ENCODE measurements at places on chromosomes 5 and 9. TPM values are rescaled to one million over a fixed set of nuclear protein-coding genes. Genes with fewer than 3 reads are reported as not detected.

The BRINP1 gene
- total RNA-seq = not detected

The TMEM215 gene
- total RNA-seq = not detected

The MYOZ3 gene
- 0.47 TPM for total RNA-seq

The REEP2 gene
- 16.4 TPM for total RNA-seq

The CCDC183 gene
- total RNA-seq = 0.32 TPM

The BHMT2 gene
- 4.6 TPM for total RNA-seq

The BTNL8 gene
- total RNA-seq = not detected

The ARID3C gene
- not detected for total RNA-seq

The ABO gene
- not detected for total RNA-seq

The FCN2 gene
- total RNA-seq = not detected

The COL23A1 gene
- total RNA-seq = under 0.01 TPM

The SPATA31D4 gene
- not detected for total RNA-seq

The CTSV gene
- 0.16 TPM for total RNA-seq

The PCDHB8 gene
- total RNA-seq = 0.32 TPM

The LSM11 gene
- 1.7 TPM for total RNA-seq

The TOPORS gene
- total RNA-seq = 26.6 TPM

The PARP8 gene
- total RNA-seq = 8.0 TPM

The ISL1 gene
- not detected for total RNA-seq

The F12 gene
- 0.63 TPM for total RNA-seq

The PCDHGA10 gene
- total RNA-seq = 2.3 TPM

The DMGDH gene
- total RNA-seq = 5.1 TPM

The TYRP1 gene
- not detected for total RNA-seq

The KCNN2 gene
- total RNA-seq = not detected

The SUSD3 gene
- 0.94 TPM for total RNA-seq

The CCDC152 gene
- 0.09 TPM for total RNA-seq

The PCDHGA6 gene
- 3.9 TPM for total RNA-seq

The AJM1 gene
- 0.95 TPM for total RNA-seq

The RECK gene
- total RNA-seq = 42.3 TPM

The LHX2 gene
- not detected for total RNA-seq

The PCDHGA2 gene
- 4.9 TPM for total RNA-seq

Measured in bronchial smooth muscle cell (primary cell).